ENCODE measurements at places on chromosomes 4 and X.

DNA sequence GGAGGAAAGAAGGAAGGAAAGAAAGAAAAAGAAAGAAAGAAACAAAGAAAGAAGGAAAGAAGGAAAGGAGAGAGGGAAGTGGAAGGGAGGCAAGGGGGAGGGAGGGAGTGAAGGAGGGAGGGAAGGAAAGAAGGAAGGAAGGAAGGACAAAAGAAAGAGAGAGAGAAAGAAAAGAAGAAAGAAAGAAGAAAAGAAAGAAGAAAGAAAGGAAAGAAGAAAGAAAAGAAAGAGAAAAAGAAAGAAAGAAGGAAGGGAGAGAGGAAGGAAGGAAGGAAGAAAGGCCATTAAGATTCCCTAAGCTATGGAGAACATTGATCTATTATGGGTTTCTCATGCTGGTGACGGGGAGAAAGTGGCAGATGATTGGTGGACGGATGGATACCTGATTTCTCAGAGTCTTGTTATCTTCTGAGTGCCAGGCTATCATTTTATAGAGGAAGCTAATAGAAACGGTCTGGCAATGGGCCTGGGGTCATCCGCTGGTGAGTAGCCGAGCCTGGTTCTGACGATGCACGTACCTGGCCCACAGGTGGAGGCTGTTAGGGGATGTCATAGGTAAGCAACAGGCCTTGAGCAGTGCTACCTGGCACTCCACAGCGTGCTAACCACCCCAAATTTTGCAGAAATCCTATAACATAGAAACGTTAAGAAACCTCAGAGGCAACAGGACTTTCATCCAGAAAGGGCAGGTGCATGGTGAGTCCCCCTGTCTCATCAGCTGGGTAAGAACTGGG, 142.9 kb downstream of the SHOX start:
- DNase-seq = no peak

DNA sequence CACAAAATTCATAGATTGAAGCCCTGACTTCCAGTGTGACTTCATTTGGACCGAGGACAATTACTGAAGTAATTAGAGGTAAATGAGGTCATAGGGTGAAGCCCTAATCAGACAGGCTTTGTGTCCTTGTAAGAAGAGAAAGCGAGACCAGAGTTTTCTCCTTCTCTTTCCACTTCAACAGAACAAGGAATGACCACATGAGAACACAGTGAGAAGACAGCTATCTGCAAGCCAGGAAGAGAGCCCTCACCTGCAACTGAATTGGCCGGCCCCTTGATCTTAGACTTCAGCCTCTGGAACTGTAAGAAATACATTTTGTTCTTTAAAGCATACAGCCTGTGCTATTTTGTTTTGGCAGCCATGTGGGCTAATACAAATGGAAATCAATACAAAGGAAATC, 67.1 kb upstream of the PRKG2 start:
- no peak for DNase-seq

GRCh38 chrX:92232182-92232581, 453.0 kb downstream of the PCDH11X start:
- no peak for DNase-seq

DNA sequence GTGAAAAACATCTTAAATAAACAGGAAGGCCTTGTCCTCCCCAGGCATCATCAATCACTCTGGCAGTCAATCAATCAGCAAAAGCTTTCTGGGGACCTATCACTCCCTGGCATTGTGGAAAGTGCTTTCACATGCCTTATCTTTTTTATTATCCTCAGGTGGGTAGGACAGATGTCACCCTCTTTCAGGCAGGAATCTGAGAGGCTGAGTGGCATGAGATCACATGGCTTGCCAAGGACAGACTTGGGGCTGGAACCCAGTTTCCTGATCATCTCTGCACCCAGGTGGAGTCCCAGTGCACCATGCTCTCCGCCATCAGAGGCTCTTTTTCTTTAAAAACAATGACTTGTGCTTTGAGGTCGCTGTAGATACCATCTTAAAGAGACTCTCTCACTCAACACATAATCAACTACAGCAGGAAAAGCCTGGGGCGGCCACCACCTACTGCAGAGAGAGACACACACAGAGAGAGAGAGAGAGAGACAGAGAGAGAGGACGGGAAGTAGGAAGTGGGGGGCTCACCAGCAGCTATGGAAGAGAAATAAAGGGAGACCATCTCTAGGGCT, 282.7 kb downstream of the PTTG2 start:
- DNase-seq = peak; percentile 46

GRCh38 chrX:149471397-149471796, 33.7 kb downstream of the IDS start:
- no peak for DNase-seq

- DNase-seq = no peak
Measured at GRCh38 chr4:61923179-61923578, 723.1 kb downstream of the ADGRL3 start.

DNA sequence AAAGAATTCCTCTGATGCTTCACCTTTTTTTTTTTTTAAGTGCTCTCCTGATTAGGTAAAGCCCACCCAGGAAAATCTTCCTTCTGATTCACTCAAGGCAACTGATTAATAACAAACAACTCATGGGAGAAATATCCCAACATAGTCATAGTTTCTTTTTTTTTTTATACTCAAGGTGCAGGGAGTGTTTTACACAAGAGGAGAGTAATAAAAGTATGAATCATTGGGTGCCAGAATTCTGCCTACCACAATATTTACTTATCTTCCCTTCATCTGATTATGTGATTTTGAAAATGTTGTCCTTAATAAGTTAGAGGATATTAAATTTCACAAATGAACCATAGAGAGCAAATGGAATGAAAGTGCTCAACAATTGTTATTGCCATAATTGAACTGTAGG, 329.9 kb downstream of the TECRL start:
- no peak for DNase-seq

- DNase-seq = no peak
Measured at GRCh38 chrX:20437683-20438082, 171.0 kb upstream of the RPS6KA3 start.

- no peak for DNase-seq
Measured at GRCh38 chr4:171891038-171891437, 77.8 kb downstream of the GALNTL6 start.

- peak; percentile 88 for DNase-seq
Measured at GRCh38 chr4:39469429-39470077, 10.7 kb downstream of the LIAS start.

DNA sequence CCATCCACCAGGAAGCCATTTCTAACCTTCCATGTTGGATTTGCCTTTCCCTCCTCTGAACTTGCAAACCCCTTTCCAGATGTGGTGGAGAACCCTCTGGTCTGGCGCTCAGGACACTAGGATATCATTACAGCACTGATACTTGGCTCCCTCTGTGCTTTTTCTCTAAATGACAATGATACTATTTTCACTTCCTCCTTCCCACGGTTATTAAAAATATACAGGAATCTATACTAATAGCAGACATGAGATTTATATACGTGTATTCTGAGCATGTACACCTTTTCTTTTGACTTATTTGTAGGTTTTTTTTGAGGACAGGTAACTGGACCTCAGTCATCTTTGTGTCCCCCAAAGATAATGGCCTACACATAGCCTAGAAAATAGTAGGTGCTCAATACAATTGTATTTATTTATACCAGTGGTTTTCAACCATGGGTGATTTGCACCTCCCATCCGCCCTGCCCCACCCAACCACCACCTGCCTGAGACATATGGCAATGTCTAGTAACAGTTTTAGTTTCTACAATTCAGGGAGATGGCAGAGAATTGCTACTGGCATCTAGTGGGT, 60.4 kb upstream of the PLAC8 start:
- DNase-seq = no peak

- no peak for DNase-seq
Measured at GRCh38 chrX:102654696-102655095, 3.4 kb downstream of the GPRASP1 start.

DNA sequence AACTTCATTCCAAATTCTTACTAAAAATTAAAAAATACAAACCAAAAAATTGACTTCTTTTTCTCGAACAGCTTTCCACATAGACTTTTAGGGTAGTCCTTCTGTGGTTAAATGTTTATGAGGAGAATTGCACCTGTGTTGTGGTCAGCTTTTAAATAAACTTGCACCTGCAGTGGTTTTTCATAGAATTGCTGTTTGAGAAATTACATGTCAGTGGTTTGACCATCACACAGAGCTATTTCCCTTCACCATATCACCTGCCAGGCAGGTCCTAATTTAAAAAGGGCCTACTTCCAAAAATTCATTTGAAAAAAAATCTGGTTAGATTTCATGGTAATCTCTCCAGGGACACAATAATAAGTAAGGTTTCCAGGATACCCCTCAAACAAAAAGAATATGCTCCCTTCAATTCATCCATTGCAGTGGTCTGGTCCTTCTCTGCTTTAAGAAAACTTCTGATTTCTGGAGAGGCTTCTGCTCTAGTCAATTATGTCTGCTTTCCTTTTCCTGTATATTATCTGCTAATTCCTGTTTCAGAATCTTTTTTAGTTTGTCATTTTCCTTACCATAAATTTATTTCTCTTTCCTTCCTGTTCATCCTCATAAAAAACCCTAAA, 9.8 kb upstream of the UTP3 start:
- no peak for DNase-seq
